ENCODE measurements at places on chromosomes 1 and 21.

DNA sequence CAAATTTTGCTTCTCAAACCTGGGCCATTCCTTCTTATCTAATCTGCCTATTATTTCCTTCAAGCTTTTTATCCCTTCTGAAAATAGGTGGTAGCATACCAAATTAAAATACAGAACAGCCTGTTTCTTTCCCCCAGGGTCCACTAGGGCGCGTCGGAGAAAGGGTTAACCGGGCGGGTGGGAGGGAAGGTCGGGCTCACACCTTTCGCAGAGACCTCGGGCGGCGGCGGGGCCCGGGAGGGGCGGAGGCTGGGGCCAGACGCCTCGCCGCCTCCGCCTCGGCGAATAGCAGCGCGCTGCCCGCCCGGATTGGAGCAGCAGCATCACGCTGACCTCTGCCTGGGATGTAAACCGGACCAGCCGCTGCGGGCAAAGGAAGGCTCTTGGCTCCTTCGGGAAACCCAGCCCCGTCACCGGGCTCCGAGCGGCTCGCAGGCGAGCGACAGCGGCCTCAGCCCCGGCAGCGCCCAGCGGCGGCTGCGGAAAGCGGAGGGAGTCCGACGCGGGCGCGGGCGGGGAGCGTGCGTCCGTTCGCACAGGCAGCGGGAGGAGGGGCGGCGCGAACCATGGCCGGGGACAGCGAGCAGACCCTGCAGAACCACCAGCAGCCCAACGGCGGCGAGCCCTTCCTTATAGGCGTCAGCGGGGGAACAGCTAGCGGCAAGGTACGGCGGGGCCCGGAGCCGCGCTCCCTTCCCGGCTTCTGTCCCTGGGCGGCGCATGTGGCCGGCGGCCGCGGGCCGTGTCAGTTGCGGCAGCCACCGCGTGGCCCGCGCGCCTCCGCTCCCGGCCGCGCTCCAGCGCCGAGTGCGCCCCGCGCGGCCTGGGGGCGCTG is at the start of gene UCK2:
Gene UCK2 (plus strand): TSS at position 347 of the 835 bp plus-strand sequence. CDS start 220 bp downstream, at position 567.
- peak; percentile 82 for ATAC-seq

GRCh38 chr1:12728391-12728790 is 12.5 kb downstream of the AADACL3 start:
- ATAC-seq: no peak

DNA sequence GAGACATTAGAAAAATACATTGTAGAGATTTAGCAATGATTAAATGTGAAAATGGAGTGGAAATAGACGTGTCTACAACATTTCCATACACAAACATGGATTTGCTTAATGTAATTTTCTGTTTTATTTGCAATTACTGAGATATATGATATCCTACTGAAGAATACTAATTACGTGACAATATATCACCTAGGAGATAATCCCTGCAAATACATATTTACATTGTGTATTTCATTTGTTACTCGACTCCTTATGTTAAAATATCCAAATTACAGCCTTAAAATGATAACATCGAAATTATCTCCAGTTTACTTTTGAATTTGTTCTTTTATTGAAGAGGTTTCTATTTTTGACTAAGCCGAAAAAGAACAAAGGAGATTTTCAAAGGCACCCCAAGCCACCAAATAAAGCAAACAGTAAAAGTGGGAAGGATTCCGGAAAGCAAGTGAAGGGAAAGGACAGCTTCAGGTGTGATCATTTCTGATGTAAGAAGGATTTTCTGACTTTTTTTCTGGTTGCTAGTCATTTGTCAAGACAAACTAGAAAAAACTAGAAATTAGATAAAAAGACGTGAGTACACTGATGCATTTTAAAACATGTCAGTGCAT is 7.9 kb downstream of the LHX4 start:
- no peak for ATAC-seq

DNA sequence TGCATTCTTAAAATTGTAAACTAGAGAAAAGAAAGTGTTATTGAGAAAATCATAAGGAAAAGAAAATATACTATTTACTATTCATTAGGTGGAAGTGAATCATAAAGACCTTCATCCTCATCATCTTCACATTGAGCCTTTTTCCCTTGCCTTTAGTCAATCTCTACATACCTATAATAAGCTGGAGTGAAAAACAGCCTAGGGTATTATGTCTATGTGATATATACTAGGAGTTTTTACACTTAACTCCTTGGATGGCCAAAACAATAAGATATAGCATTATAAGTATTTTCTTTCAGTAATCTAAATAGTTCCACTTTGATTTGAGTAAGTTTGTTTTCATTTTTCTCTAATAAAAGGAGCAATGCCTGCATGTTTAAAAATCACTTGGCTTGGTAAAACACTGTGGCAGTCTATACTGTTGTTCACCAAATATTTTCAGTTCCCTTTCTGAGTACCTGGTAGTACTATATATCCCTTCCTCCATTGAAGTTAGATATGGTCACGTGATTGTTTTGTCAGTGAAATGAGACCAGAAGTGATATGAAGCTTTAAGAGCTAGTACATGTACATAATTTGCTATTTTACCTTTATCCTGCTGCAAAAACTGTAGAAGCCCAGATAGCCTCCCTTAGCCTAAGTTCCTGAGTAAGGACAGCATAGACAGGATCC is 78.3 kb downstream of the CLEC20A start:
- no peak for ATAC-seq

GRCh38 chr1:43531906-43532584 is 1.4 kb downstream of the PTPRF start:
- ATAC-seq: no peak

GRCh38 chr1:219293410-219293809 is 119.7 kb downstream of the LYPLAL1 start:
- no peak for ATAC-seq

- ATAC-seq: peak; percentile 58
These were observed 9.7 kb upstream of the STIL start for GRCh38 chr1:47323599-47324031.

- no peak for ATAC-seq
These were observed 480.0 kb upstream of the USP24 start for GRCh38 chr1:55695151-55695550.

DNA sequence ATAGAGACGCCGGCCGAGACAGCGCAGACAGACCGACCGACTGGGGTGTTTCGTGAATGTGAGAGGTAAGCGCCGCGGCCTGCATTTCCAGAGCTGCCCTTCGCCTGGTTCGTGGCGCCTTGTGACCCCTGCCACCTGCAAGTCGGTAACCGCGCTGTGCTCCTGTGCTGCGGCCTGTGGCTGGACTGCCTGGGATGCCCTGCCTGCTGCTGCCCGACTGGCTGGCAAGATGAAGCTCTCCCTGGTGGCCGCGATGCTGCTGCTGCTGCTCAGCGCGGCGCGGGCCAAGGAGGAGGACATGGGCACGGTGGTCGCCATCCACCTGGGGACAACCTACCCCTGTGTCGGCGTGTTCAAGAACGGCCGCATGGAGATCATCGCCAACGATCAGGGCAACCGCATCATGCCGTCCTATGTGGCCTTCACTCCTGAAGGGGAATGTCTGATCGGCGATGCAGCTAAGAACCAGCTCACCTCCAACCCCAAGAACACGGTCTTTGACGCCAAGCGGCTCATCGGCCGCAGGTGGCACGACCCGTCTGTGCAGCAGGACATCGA is 150.8 kb downstream of the RRAGC start:
- no peak for ATAC-seq

- ATAC-seq: no peak
These were observed 25.5 kb downstream of the ENAH start for GRCh38 chr1:225627304-225627947.

GRCh38 chr1:47823040-47823808 is 174.0 kb downstream of the TRABD2B start:
- no peak for ATAC-seq

DNA sequence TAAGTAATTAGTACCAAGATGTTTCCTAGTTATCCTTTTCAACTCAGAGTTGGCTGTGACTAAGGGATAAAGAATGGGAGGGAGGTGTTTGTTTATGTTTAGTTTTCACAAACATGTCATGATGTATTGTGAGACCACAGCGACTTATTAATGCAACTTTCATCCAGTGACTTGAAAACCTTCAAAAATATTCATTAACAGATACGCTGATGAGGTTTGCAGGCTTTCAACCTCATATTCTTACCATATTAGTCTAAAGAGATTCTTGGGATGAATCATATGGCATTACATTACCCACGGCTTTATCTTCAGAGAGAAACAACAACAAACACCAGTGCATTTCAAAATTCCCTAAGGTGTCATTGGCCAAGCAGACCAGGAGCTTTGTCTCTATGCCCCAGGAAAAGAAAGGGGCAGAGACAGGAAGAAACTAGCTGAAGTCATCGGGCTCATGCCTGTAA is 36.4 kb downstream of the PALMD start:
- no peak for ATAC-seq

DNA sequence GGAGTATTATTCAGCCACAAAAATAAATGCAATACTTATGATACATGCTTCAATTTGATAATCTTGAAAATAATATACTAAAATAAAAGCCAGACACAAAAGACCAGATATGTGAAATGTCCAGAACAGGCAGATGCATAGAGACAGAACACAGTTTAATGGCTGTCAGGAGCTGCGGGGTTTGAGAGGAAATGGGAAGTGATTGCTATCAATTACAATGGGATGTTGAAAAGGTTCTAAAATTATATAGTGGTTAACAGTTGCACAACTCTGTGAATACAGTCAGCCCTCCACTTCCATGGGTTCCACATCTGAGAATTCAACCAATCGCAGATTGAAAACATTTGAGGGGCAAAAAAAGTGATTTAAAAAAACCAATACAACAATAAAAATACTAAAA is 54.0 kb downstream of the LTN1 start:
- no peak for ATAC-seq

- ATAC-seq: no peak
These were observed 10.7 kb downstream of the RNU5D-1 start for GRCh38 chr1:44720281-44720680.

DNA sequence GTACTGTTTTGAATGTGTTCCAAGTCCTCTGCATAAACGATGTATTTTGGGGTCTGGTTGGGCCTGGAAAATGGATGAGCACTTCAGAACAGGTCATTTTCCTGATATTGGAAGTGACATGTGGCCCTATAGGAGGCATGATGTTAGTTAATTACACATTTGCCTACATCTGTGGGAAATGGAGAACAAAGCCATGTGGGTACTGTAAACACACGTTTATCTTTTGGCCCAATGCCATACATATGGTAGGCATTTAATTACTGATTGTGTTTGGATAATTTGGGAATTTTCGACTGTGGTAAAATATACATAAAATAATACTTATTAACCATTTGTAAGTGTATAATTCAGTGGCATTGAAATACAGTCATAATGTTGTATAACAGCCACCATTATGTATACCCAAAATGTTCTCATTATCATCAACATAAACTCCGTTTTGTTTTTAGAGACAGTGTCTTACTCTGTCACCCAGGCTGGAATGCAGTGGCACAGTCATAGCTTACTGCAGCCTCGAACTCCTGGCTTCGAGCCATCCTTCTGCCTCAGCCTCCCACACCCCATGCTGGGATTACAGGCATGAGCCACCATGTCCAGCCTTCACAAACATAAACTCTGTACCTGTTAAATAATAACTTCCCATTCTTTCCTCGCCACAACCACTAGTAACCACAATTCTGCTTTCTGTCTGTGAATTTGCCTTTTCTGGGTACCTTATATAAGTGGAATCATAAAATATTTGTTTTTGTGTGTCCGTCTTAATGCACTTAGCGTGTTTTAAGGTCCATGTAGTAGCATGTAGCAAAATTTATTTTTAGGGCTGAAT is 11.9 kb upstream of the RNPEP start:
- ATAC-seq: no peak

DNA sequence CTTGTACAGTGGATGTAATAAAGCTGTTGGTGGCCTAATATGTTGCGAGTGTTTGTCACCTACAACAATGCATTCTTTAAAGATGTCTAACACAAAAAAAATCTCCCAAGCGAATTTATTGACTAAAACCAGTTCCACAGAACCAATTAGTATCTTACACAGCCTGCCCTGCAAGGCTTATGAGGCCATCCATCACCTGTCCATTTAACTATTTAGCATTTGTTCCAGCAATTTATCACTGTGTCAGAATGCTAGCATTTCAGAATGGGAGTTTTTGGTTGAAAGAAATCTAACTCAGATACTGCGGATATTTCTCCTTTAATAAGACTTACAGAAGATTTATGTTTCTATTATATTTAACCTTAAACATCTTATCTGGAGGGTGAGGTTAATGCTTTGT is 831.1 kb upstream of the PRMT6 start:
- no peak for ATAC-seq

DNA sequence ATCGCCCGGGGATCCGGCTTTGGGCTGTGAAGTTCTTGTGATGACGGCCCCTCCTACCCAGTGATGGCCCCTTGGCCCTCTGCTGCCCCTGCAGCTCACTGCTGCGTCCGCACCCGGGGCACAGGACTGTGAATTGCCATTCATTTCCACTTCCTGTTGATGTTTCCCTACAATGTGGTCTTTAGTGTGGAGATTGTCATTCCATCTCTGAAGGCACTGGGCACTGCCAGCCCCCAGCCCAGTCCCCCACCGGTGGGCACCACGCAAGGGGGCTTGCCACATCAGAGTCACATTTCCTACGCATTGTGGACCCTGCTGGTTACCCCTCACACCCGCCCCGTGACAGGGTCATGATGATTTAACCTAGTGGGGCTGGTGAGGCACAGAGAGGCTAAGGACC is 2.5 kb upstream of the MX2 start:
- no peak for ATAC-seq

DNA sequence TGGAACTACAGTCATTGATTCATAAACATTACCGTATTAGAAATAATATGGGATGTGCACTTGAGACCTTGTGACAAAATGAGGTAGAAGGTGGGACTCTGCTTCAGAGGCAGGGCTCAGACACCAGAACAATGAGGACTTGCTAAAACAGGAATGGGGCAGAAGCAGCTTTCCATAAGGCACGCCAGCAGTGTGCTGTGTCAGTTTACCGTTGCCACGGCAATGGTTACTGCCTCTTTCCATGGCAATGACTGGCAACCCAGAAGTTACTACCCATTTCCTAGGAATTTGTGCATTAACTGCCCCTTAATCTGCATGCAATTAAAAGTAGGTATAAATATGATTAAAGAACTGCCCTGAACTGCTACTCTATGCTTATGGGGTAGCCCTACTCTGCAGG is 169.0 kb downstream of the CHRM3 start:
- no peak for ATAC-seq

GRCh38 chr1:159867664-159868026 is 5.2 kb upstream of the VSIG8 start:
- ATAC-seq: peak; percentile 95

DNA sequence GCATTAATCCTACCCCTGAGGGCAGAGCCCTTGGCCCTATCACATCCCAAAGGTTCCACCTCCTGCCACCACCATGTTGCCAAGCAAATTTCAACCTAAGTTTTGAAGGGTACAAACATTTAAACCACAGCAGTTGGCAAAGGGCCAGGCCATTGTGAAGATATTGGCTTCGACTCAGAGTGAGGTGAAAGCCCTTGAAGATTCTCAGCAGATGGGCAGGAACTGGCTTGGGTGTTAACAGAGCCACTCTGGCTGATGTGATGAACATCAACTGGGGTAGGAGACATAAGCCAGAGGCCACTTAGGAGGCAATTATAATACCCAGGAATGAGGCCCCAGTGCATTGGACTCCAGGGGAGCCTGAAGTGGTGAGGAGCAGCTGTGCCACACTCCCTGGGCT is 207.7 kb upstream of the KAZN start:
- ATAC-seq: no peak
